Mucosa of gallbladder (tissue), 1 donor: ENCODE measurements at places on chromosomes 13 and 19. TPM values are rescaled to one million over a fixed set of nuclear protein-coding genes. Genes with fewer than 3 reads are reported as not detected.

DNA sequence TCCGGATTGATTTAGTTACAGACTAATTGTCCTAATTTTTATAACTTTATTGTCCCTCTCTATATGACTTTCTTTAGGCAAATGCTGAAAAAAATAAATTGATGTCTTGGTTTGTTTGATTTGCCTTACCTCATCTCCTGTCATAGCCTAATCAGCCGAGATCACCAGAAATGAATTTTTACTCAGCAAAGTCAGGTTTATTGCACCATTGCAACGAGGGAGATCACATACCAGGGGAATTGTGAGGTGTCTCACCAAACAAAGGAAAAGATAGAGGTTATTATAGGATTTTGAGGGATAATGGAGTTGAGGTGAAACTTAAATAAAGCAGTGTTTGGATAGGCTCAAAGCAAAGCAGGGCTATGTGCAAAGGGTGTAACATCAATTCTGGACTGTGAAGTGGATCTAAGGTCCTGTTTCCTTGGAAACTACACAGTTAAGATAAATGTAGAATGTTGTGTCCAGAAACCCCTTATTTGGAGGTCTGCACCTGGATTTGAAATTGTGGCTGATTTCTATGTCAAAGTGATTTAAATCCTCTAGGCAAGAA, 372.6 kb downstream of the OXGR1 start:
- DNase-seq: no peak

CLEC11A gene
- 15.1 TPM for total RNA-seq

GRCh38 chr19:17948931-17949930, 16.4 kb downstream of the CCDC124 start:
- no peak for DNase-seq

DNA sequence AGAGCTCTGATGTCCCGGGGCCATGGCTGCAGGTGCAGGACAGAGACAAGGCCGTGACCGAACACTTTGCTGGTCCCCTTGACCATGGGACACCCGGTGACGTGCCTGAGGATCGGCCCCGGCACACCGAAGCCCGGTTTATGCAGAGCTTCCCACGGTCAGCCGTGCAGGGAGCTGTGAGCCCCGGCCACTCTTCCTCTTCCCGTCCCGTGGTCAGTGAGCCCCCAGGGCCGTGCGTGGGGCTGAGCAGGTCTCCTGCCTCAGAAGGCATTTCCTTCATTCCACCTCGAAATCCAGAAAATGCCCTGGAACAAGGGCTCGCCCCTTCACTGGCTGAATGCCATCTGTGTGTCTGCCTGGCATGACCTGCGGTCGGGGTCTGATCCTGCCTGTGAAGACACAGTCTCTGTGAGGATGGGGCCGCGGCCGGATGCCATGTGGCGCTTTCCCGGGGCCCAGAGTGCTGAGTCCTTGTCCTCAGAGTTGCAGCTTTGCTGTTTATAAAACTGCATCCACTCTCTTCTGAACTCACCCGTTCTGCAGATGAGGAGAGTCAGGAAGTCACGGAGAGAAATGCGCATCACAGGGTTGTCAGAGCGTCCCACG, 16.9 kb downstream of the MCF2L start:
- no peak for DNase-seq

GRCh38 chr19:4504297-4504701, 14.0 kb downstream of the PLIN4 start:
- no peak for DNase-seq

DNA sequence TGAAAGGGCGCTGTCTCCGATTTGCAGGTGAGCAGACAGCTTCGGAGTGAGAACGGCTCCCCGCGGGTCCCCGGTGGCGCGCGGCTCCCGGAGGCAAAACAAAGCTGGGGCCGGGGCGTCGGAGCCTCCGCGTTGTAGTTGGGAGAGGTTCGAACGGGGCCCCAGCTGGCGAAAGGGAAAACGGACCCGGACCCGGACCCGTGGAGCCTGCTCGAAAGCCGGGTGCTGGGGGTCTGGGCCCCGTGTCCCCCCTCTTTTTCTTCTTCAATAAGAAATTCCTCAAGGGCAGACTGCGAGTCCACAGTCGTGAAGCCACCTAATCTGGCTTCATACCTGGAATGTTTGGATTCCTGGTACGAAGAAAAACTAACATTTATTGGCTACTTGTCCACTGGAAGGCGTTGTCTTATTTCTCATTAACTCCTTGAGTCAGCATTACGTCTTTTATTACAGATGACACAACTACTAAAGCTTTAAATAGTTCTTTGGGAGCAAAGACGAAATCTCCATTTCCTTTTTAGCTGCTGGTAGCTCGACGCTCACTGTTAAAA, 632 bp upstream of the MTIF3 start:
- DNase-seq: peak; percentile 28

DNA sequence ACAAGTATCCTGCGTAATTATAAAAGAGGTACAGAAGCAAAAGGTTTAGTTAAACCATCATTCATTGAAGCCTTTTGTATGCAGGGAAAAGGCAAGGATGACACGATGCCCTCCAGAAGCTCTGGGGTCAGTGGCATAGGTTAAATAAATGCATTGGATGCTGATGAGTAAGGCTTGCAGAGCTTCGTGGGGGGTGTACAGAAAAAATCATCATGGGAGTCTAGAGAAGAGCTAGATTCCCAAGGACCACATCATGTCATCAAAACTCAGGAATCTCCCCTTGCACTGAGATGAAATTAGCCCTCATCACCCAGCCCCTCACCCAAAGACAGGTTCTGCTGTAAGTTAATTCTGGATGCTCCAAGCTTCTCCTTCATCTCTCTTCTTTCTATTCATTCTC, 8.3 kb downstream of the FPR1 start:
- no peak for DNase-seq

FREM2 gene
- total RNA-seq: 16.0 TPM

RNF113B gene
- not detected for total RNA-seq

FFAR2 gene
- total RNA-seq: 0.17 TPM
